ENCODE measurements at places on chromosomes 16 and 17.

DNA sequence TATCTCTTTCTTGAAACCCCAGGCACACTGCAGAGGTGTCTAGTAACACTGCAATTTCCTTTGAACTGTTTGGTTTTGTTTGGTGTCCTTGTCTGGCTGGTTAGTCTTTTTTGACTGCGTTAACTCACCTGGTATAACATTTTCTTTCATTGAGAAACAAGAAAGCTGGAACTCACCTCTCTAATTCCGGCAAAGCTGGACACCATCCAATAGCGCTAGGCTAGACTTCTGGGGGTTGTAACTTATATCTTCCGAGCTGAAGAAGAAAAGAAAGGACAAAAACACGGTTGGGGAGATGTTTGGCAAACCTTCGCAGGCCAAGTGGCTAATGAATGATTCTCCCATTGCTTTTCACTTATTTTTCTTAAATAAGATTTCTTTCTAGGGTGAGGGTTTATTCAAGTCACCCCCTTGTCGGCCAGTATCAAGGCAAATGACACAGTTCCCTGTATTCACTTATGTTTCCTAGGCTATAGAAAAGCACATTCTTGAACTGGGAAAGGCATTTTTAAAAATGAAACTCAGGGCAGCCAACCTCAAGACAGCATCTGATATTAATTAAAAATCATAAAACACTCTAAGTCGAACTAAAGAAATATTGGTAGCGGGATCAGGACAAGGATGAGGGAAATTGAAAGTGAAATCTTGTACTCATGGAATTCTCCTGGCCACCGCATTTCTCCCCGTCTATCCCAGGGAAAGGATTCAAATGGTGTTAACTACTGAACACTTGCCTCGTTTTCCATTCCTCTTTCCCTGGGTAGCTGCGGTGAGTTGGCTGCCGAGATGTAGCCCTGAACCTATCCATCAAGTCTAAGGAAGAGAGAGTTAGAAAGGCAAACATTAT is 95.9 kb upstream of the ZFHX3 start:
- DNase-seq: no peak

DNA sequence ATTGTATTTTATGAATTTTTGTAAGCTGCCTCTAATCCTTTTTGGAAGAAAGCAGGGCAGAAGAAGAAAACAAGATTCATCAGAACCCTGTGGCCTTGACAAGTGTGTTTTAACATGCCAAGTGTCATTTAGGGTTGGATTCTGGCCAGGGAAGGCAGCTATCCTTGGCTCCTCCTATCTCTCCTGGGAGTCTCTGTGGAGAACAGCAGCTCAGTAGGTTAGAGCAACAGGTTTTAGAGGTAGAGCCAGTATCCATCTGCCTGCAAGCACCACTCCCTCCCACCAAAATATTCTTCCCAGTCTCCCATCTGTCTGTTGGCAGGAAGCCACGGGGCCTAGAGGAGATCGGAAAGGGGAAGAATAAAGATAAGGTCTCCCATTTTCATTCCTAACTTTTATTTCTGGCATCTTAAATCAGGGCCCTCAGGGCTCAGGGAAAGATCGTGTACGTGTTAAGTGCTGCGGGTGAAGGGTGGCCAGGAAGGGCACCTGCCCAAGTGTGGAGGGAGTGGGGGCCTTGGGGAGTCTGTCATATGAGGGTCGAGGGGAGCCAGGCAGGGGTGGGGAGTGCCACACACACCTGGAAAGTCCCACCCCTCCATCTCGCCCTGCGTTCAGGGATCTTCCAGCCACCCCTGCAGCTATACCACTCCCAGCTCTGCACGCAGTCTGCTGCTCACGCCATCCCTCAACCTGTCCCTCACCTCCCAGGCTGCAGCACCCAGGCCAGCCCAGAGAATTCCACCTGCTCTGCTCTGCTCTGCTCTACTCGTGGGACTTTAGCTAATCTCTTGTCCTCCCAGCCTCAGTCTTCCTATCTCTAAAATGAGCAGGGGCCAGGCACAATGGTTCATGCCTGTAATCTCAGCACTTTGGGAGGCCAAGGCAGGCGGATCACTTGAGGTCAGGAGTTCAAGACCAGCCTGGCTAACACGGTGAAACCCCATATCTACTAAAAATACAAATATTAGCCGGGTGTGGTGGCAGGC is 17.1 kb upstream of the CPSF4L start:
- no peak for DNase-seq

- DNase-seq: no peak
Measured at GRCh38 chr16:57753448-57754353, 18.1 kb downstream of the KATNB1 start.

DNA sequence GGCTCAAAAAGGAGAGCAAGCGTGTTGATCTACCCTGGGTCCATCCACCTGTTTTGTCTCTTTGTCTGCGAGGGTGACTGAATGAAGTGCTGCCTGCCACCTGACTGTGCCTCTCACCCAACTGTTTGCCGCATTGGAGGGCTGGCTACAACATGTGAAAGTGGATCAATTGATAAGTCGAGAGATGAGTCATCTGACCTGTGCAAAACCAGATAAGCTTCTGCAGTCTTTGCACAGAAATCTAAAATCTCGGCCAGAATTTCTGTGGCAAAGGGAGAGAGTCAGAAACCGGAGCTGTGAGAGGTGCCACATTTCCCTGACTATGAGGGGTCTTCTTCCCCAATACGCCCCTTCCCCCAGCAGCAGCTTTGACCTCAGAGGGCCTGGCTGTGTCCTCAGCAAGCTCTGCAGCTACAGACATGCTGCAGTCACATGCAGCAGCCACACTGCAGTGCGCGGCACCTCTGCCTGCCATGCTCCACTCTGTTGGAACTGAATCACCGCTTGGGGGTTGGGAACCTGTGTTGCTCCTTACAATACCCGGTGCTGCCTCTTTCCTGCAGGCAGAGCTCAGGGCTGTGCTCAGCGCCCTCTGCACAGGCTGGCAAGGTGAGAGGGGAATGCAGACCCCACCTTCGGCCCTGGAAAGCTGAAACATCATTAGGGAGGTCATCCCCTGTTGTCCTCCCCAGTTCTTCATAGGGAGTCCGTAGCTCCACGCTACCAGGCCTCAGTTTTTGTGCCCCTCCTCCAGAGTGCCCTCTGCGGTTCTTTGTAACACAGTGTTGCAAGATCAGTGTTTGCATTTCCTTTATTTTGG is 16.2 kb upstream of the HAS3 start:
- DNase-seq: no peak

DNA sequence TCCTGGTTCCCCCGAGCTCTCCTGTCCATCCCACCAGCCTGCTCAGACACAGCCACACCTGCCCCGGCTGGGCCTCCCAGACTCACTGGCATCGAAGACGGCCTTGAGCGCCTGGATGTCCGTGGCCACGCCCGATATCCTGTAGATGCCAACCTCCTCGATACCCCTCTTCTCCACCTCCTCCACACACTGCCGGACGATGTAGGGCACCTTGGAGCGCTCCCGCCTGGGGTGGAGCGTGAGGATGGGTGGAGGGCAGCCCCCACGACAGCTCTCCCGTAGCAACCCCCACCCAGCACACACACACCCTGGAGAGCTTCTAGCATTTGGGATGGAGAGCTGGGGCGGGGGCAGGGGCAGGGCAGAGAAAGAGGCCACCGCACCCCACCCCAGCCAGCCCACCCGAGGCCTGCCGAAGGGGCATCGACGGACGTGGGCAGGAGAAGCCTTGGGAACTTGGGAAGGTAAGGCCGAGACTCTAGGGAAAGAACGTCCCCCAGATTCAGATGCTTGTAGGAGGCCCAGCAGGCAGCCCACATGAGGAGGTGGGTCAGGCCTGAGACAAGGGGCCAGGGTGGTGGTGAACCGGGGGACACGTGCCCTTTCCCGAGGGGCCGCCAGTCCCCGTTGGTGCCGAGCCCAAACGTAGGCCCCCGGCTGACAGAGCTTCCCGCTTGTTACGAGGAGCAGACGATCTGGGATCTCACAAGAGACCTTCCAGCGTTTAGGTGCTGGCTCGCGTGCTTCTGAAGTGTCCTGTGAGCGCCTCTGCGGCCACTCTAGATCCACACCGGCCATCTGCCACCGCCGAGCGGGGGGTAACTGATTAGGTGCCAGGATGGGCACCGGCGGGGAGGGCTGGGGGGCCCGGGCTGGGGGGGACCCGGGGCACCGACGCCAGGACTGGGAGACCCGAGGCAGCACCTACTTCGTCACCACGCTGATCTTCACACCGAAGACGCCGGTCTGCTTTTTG is 15.1 kb downstream of the TIMM22 start:
- DNase-seq: no peak

GRCh38 chr16:87948735-87949070 is 2.5 kb upstream of the BANP start:
- no peak for DNase-seq

DNA sequence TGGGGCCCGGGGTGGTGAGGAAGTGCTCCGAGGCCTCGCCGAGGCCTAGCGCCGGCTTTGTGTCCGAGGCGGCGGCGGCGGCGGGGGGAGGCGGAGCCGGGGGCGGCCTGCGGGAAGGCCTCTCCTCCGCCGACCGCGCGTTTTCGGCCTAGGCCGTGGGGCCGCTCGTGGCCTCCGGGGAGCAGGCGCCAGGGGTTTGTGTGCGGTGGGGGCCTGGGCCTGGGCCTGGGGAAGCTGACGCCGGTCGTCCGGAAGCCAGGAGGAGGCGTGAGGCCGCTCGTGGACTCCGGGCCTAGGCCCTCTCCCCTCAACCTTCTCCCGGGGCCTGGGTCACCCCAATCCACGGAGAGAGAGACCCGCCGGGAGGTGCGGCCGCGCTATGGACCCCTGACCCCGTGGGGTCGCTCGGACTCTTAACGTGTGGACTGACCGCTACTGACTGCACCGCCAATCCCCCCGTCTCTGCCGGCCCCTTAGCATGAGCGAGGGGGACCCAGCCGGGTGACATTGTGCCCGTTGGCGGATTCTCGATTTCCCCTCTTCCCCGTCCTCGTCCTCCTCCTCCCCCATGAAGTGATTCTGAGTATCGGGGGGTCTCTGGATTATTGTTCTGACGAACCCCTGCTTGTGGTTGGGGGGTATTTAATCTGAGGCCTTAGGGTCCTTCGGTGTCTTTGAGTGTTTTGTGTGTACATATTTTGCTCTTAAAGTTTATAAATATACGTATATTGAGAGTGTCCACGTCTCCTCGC is 660 bp downstream of the RBBP6 start:
- peak; percentile 38 for DNase-seq

DNA sequence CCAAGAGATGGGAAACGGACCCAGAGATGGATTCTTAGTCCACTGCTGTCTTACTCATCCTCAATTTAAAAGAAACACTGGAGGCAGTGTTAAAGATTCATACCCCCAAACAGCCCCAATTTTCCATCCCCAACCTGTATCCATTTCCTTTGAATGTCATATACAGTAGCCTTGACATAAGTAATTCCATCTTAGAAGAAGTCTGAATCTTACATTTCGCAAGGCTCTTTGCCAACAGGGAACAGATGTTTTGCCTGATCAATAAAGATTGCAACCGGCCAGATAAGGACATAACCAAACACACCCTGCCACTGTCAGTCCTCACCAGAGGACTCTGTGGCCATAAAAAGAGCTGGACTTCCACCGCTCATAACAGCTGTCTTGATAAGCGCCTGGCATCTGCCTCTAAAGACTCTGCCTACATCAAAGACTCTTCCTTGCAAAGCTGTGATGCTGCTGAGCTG is 59.0 kb upstream of the MED9 start:
- DNase-seq: no peak

DNA sequence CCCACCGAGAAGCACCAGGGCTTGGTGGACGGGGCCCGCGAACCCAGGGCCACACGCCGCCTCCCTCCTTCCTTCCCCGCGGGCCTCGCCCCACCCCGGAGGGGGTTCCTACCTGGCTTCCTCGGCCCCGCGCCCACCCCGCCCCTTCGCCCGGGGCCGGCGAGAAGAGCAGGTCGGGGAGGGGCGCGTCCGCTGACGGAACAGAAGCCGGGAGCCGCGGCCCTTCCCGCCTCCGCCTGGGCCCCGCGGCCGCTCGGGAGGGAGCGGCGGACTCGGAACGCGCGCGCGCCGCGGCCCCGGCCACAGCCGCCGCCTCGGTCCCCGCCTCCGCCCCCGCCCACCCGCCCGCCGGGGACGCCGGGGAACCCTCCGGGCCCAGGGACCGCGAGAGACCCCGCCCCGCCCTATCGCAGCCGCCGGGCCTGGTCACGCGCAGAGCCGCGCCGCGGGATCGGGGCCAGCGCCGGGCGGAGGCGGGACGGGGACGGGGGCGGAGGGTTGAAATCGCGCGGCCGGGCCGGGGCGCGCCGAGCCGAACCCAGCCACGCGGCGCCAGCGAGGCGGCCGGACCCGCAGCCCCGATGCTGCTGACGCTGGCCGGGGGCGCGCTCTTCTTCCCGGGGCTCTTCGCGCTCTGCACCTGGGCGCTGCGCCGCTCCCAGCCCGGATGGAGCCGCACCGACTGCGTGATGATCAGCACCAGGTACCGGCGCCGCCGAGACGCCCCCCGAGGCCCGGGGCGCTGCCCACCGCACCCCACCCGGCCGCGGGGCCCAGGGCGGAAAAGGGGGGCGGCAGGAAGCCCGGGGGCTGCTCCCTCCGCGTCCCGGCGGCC is at the start of gene TLCD3A:
Gene TLCD3A, plus strand, starts transcription at position 530 of the 835 bp plus-strand sequence. Its CDS starts 52 bp downstream, at position 582.
- peak; percentile 33 for DNase-seq

DNA sequence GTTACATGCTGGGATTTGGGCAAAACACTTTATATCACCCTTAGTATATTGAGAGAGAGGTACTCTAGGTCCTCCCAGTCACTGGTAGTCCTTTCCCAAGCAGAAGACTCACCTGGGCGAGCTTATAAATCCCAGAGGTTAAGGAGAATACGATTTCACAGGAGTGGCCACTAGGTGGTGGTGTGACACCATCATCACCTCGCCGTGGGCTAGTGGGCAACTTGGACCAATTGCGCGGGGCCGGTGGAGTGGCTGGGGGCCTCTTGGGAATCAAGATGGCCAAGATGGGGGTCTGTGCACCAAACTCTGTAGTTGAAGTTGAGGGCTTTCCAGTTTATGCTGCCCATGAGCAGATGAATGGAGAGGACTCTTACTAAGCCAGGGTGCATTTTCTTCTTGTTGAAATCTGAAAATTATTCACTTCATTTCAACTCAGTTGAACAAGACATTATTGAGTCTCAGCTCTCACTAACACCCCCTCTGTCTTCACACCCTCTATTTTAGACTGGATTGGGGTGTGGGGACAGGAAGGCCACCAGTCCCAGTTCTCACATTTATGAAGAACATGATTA is 38.2 kb upstream of the PIRT start:
- DNase-seq: no peak

DNA sequence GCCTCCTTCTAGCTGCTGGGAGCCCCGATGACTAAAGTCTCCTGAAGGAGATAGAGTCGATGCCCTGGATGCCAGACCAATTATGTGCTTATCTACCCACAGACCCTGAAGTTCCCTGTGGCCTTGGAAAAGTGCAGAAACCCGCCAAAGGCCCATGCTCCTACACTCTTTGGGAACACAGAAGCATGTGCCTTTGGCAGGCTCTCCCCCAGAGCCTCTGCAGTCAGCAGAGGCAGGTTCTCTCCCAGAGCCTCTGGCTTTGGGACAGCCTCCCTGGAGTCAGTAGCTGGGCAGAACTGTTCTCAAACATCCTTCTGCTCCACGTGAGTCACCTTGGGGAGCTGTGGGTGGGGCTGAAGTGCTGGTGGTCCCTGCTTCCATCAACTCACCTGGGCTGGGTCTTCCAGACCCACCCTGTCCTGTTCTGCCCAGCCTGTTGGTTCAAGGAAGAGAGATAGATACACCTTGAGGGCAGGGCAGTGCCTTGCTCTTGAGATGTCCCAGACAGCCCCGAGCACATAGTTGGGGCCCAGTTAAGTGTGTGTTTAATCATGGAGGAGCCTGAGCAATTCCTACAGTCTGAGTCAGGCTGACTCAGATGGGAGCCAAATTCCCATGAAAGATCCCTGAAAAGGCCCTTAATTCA is 3.2 kb upstream of the CDK5RAP3 start:
- no peak for DNase-seq
